HFFc6 (cell line): ENCODE measurements at places on chromosomes 5 and 9. TPM values are rescaled to one million over a fixed set of nuclear protein-coding genes. Genes with fewer than 3 reads are reported as not detected.
A peak's percentile ranks its signal among the peaks of the same experiment; 100 is the strongest.

DNA sequence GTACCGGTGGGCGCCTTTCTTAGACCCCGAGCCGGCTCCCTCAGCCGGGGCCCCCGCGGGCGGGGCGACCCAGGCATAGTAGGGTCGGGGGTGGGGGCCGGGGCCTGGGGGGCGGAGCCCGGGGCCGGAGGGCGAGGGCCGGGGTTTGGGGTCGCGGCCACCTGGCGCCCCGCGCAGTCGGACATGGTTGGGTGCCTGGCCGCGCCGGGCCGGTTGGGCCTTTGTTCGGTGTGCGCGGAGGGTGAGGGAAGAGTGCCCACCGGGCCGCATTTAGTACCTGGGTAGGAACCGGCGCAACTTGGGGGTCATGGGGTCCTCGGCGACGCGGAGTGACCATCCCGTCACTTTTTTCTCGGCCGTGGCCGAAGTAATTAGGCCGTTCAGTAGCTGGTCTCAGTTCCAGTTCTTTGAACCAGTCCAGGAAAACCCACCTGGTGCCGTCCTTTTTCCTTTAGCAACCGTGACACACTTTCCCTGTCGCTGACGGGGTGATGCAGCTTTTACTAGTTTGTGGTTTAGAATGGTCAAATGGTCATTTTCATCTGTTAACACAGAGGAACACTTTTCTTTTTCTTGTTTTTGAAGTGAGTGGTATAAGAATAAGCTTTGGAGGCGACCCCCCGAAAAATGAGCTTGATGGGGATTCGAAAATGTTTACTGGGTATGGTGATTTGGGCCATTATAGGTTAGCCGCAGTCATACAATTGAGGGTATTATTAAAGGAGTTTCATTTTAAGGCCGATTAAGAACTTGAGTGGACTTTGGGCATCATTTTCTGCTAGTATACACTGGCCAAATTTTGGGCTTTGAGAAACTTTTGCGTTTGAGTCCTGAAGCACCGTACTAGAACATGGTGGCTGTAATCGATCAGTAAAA is 589 bp downstream of the CKS2 start:
- peaks cover 39% of the 10 kb centered on the region for H3K4me1 ChIP-seq
- peak overlapping the region; percentile 99 for H3K27ac ChIP-seq
- no peak for DNase-seq
- H3K4me3 ChIP-seq: peak overlapping the region; percentile 90
- H3K27me3 ChIP-seq: peaks cover 6% of the 10 kb centered on the region
- H3K36me3 ChIP-seq: peaks cover 21% of the 10 kb centered on the region; the same call in 1 of the 2 replicates

Gene EQTN
- not detected in 3 replicates for total RNA-seq

Gene TRIM32
- total RNA-seq: 57.4 to 65.1 TPM (median 57.9 TPM) in 3 replicates

Gene PGGT1B
- 30.6 to 39.1 TPM (median 32.2 TPM) in 3 replicates for total RNA-seq

DNA sequence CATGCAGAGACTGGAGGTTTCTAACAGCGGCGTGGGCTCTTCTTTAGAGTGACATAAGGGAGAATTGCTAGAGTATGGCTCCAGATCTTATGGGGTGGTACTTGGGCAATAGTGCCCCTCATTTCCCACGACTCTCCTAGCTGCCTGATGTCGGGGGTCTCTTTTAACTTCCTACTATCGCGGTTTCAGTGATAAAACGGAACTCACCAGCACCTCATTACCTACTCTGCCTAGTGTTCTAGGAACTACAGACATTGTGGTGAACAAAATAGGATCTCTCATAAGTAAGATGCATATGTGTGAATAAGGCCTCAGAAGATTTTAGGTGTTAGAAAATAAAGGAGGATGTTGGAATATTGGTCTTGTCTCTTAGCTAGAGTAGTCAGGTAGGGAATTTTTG is 1.1 kb downstream of the ICE1 start:
- DNase-seq: no peak
- H3K27ac ChIP-seq: no peak overlapping the region
- H3K27me3 ChIP-seq: peaks cover 2% of the 10 kb centered on the region
- peaks cover 7% of the 10 kb centered on the region for H3K36me3 ChIP-seq

Gene WDR38
- not detected in 3 replicates for total RNA-seq

GRCh38 chr9:1505489-1505888 is 455.3 kb downstream of the DMRT2 start:
- H3K27ac ChIP-seq: no peak overlapping the region
- H3K4me3 ChIP-seq: no peak overlapping the region
- no peaks in the 10 kb centered on the region for H3K36me3 ChIP-seq
- no peak for DNase-seq
- no peaks in the 10 kb centered on the region; the same call in 1 of the 2 replicates for H3K27me3 ChIP-seq
- H3K4me1 ChIP-seq: no peaks in the 10 kb centered on the region

GRCh38 chr9:79390077-79390698 is 181.6 kb upstream of the TLE4 start:
- peaks cover 24% of the 10 kb centered on the region for H3K4me1 ChIP-seq
- no peaks in the 10 kb centered on the region for H3K36me3 ChIP-seq
- H3K27ac ChIP-seq: no peak overlapping the region
- H3K27me3 ChIP-seq: no peaks in the 10 kb centered on the region

- DNase-seq: no peak
- peaks cover 4% of the 10 kb centered on the region for H3K27me3 ChIP-seq
- H3K36me3 ChIP-seq: no peaks in the 10 kb centered on the region; the same call in 1 of the 2 replicates
- no peak overlapping the region for H3K4me3 ChIP-seq
- H3K27ac ChIP-seq: no peak overlapping the region
- peaks cover 1% of the 10 kb centered on the region for H3K4me1 ChIP-seq
Observed at GRCh38 chr5:157303667-157304327, 37.9 kb downstream of the CYFIP2 start.

- no peak for DNase-seq
- H3K4me1 ChIP-seq: no peaks in the 10 kb centered on the region
- H3K27me3 ChIP-seq: no peaks in the 10 kb centered on the region; the same call in 1 of the 2 replicates
- no peak overlapping the region for H3K27ac ChIP-seq
Observed at GRCh38 chr5:174139623-174140022, 94.1 kb downstream of the NSG2 start.

GRCh38 chr5:93336330-93337110 is 244.5 kb downstream of the NR2F1-AS1 start:
- no peak overlapping the region for H3K4me3 ChIP-seq
- no peak overlapping the region for H3K27ac ChIP-seq
- no peaks in the 10 kb centered on the region for H3K27me3 ChIP-seq
- peaks cover 18% of the 10 kb centered on the region for H3K4me1 ChIP-seq

Gene CCL28
- total RNA-seq: 0.08 TPM in 1 of 2 replicates, not detected in the other

GRCh38 chr5:58358501-58359178 is 101.2 kb downstream of the PLK2 start:
- H3K36me3 ChIP-seq: no peaks in the 10 kb centered on the region
- H3K27ac ChIP-seq: no peak overlapping the region
- H3K4me3 ChIP-seq: no peak overlapping the region
- H3K27me3 ChIP-seq: peaks cover 3% of the 10 kb centered on the region
- H3K4me1 ChIP-seq: peaks cover 16% of the 10 kb centered on the region
- no peak for DNase-seq

Gene SEMA5A
- total RNA-seq: 54.8 to 68.2 TPM (median 58.5 TPM) in 3 replicates

- peaks cover 12% of the 10 kb centered on the region for H3K4me1 ChIP-seq
- DNase-seq: no peak
- H3K36me3 ChIP-seq: peaks cover 22% of the 10 kb centered on the region
- H3K4me3 ChIP-seq: no peak overlapping the region
Observed at GRCh38 chr9:33277484-33277883, 12.6 kb downstream of the CHMP5 start.

DNA sequence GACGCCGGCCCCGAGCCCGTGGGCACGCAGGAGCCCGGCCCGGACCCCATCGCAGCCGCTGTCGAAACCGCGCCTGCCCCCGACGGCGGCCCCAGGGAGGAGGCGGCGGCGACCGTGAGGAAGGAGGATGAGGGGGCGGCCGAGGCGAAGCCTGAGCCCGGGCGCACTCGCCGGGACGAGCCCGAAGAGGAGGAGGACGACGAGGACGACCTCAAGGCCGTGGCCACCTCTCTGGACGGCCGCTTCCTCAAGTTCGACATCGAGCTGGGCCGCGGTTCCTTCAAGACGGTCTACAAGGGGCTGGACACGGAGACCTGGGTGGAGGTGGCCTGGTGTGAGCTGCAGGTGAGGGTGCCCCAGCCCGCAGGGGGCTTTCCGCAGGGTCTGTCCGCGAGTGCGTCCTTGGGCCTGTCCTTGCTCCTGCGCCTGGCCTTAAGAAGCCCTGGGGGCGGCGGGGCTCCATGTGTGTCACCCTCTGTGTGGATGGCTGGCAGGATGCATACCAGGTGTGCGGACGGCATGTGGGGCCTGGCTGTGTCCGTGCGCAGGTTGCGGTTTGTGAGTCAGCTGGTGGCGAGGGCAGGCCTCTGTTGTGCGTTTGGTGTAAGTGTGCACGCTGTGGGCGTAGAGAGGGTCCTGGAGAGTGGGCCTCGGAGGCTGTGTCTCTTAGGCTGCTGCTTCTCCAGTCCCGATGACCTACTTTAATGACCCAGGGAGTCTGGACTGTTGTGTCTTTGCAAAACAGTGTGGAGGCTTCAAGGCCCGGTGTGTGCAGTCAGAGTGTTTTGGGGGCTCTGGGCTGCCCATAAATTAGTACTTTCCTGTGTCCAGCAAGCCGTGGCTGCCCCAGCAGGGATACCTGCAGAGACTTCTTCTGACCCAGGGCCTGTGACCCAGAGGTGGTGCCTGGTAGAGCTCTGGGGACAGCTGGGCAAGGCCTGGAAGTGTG is 1.6 kb downstream of the WNK2 start:
- no peak overlapping the region for H3K27ac ChIP-seq
- H3K4me1 ChIP-seq: no peaks in the 10 kb centered on the region
- H3K27me3 ChIP-seq: peaks cover 31% of the 10 kb centered on the region
- peaks cover 2% of the 10 kb centered on the region; the same call in 1 of the 2 replicates for H3K36me3 ChIP-seq
- no peak for DNase-seq
